ENCODE measurements at places on chromosomes 4 and X.

GRCh38 chrX:148567779-148568178 is 67.4 kb downstream of the AFF2 start:
- DNase-seq = no peak

GRCh38 chrX:129833153-129833990 is 10.3 kb downstream of the ZDHHC9 start:
- DNase-seq = no peak

DNA sequence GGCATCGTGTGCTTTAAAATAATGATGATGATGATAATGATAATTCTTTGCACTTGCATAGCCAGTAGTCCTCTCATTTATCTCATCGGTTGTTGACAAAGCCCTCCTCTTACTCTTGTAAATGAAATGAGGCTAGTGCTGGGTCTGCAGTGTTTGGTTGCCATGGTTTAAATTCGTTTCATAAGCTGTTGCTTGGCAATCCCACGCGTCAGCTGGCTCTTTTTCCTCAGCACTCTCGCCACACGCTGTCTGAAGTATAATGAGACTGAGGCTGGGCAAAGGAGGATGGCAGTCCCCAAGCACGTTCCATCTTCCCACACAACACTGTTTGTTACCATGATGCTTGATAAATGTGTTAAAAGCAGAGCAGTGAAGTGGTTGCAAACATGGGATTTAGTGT is 15.5 kb downstream of the PAGE4 start:
- no peak for DNase-seq

GRCh38 chr4:81565142-81565870 is 93.6 kb upstream of the RASGEF1B start:
- no peak for DNase-seq

DNA sequence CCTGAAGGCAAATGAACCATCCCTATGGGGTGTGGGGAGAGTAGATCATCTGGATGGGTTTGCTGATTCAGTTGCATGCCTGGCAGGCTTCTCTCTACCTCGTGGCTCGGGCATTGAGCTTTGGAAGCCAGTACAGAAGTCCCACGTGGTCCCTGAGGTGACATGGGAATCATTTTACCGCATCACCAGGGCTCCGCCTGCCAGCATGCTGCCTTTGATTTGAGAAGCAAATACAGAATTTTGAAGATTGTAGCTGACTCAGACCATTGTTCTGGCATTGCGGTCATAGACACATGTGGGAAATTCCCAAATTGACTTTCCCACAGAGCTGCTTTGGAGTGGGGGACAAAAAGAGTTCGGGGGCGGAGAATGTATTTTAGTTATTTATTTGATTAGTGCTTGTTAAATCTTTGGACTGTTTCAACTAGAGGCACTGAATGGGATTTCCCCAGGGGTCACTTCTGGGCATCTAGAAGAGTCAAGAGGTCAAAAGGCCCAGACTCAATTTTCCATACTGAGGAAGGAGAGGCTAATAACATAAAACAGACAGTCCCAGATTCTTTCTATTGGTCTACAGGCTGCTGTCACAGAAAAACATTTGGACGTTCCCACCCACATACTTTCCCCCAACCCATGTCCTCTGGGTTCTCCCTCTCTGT is 79.3 kb downstream of the NHSL2 start:
- no peak for DNase-seq

DNA sequence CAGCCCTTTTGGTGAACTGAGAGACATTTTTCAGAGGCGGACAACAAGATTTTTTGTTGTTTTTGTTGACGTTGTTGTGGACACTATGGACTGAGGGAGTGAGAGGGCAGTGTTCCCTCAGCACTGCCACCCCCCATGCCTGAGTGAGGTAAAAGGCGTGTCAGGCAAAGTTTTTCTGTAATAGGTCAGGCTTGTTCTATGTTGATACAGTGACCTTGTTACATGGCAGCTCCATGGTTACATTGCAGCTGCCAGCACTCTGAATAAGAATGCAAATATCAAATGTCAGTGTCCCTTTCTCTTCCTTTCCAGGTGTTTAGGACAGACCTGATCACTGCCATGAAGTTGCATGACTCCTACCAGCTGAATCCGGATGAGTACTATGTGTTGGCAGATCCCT is 36.6 kb downstream of the JADE1 start:
- DNase-seq = no peak

- DNase-seq = no peak
Measured at GRCh38 chr4:162874748-162875147, 291.9 kb downstream of the NAF1 start.

DNA sequence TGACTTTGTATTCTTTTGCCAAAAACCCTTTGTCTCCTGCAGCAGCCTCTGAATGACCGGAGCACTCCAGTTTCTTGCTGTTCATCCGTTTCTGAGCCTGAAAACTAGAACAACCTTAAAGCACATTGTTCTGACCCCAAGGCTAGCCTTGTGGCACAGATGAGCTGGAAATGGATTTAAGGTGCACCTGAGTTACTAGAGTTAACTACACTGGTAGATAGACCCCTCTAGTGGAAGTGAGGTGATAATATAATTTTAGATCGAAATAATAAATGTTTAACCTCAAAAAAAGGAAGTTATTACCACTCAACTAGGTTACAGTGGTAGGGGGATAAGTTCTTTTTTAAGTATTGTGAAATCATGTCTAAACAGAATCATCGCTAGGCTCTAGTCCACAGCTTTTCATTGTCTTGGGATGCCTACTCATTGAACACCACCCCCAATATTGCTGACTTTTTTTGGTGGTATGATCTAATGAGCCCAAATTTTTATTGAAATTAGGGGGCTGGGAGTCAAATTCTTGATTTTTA is 2.7 kb downstream of the PLS3 start:
- DNase-seq = no peak

DNA sequence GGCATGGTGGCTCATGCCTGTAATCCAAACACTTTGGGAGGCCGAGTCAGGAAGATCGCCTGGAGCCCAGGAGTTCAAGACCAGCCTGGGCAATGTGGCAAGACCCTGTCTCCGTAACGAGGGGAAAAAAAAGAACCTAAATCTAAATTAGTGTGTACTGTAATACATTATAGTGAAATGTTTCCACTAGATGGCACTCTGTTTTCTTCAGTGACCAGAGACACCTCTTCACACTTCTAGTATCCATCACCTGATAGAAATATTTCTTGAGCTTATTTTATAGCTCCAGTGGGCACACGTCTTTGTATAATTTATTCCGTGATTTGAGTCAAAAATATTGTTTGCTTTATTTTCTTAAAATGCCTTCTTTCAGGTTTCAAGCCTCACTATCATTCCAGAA is 600.9 kb upstream of the DIPK2B start:
- no peak for DNase-seq

DNA sequence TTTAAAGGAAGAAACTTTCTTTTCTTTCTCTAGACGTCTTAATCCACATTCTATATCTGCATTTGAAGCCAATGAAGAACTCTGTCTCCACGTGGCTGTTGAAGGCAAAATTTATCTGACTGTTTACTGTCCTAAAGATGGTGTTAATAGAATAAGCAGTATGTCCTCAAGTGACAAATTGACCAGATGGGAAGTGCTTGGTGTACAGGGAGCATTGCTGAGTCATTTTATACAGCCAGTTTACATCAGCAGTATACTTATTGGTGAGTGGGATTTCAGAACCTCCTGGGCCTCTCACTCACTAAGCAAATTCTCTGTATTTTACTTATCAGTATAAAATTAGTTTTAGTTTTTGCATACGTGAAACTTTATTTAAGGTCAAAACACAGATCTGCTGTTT is 33.7 kb downstream of the ADAD1 start:
- DNase-seq = no peak

DNA sequence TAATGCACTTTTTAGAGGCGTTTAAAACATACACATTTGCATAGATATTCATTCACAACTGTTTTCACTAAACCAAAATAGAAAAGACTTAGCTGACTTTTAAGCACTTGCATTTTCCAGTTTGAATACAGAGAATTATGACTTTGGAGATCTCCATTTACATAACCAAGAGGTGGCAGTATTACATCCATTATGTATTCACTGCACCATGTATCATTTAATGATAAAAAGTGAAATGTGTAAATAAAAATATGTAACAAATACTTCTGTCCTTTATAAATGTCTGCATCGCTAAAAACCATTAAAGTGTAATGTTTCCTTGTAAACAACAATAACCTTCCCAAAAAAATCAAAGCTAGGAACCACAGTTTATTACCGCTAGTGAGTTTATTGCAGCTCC is 413.2 kb downstream of the FGF13 start:
- no peak for DNase-seq

GRCh38 chr4:151709587-151709986 is 51.2 kb downstream of the GATB start:
- no peak for DNase-seq

- no peak for DNase-seq
Measured at GRCh38 chr4:85979276-85979675, 380.6 kb downstream of the MAPK10 start.

- DNase-seq = no peak
Measured at GRCh38 chrX:115665122-115665521, 104.1 kb downstream of the PLS3 start.

- DNase-seq = no peak
Measured at GRCh38 chr4:86223472-86223871, 136.4 kb downstream of the MAPK10 start.

DNA sequence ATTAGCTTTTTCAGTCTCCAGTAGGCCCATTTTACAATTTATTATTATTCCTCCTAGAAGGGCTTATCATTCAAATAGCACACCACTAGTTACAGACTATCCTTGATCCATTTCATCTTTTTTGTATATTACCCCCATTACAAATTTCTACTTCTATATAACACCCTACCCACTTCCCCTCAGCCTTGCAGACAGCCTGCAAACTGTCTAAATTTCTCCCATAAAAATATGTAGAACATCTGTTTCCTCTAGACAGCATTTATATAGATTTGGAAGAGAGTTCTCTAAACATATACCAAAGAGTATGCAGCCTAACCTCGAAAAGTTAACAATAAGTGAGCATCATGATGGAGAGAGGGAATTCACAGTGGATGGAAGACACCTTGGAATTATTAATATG is 30.8 kb downstream of the COMMD8 start:
- DNase-seq = no peak

GRCh38 chr4:38138363-38138762 is 178.2 kb downstream of the PTTG2 start:
- no peak for DNase-seq

DNA sequence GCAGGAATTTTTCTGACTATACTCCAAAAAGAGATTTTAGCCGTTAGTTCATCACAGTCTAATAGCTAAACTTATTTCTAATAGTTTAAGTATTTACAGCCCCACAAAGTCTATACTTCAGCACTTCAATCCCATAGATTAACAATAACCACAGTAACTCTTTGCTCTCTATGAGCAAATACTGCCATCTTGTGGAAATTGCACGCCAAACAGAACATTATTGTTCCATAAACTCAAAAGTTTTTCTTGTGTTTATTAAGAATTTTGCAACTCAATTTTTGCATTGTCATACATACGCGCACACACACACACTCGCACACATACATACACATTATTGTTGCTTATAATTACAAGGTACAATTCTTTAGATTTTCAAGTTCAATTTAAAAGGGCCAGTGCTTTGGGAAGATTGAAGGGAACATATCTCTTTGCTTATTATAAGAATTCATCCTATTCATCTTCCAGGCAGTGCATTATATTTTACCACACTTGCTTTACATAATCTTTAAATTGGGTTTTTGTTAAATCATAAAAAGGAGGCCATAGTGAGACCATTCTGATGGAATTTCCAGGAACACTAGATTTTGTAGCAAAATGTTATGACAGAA is 63.8 kb upstream of the ATOH1 start:
- no peak for DNase-seq

DNA sequence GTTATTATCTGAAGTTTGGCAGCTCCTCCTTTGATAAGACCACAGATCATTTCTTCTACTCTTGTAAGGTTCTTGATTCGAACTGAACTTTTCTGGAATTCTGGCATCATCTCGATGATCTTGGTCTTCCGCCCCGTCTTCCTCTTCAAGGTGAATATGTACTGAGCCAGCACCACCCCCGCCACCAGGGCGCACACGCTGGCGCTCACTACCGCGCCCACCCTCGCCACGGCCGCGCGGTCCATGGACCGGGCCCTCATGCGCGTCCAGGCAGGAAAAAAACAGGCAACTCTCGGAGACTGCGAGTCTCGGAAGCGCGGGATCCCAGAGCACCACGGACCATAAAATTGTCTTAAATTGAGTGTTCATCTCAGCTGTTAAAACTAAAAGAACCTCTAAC is 458.4 kb upstream of the NDST3 start:
- DNase-seq = no peak

DNA sequence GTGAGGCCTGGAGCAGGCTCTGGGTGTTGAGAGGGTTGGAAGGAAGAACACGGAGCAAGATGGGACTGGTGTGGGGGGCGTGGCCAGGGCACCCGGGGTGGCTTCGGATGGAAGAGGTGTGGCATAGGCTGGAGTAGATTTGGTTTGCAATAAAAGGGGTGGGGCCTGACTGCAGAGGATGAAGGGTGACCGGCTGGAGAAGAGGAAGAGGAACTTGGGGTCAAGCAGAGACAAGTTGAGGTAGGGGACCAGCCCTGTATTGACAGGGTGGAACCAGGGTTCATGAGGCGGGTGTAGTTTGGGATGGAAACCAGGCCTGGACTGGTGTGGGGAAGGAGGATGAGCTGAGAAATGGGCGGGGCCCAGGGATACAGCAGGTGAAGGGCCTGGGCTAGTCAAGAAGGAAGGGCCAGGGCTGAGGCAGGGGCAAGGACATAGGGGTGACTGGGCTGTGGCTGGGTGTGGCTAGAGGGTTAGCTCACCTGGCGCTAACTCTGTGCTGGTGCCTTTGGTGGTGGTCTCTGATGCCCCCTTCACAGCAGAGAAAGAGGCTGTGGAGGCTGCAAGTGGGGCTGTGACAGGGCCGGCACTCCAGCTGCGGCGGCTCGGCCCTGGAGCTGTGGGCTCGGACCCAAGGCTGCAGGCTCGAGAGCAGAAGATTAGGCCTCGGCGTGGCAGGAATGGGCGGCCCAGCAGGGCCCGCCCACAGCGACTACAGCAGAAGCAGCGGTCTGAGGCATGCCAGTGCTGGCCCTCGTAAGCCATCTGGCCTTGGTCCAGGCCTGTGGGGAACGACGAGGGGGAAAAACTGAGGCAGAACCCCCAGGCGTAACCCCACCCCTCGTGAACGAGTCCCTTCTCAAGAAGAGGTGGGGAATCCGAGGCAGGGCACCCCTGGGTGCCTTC is 5.0 kb downstream of the PLP2 start:
- no peak for DNase-seq

- DNase-seq = no peak
Measured at GRCh38 chr4:128604840-128605239, 204.7 kb upstream of the JADE1 start.

DNA sequence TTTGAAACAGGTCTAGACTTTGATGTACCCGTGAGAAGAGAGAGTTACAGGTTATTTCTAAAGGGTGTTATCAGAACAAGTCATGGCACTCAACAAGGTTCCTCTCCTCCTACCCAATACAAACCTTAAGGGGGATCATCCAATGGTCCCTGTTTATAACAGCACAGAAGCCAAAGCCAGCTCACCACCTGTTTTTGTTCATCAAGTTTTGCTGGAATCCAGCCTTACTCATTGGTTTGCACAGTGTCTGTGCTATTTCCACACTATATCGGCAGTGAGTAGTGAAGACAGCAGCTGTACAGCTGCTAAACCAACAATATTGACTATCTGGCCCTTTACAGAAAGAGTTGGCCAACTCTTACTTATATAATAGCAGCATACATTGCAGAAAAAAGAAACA is 262.1 kb upstream of the STS start:
- DNase-seq = no peak

Data from stimulated activated CD8-positive, alpha-beta memory T cell treated with anti-CD3 and anti-CD28 coated beads, Interleukin-15, amount 100 ng/mL, for 24 hours (primary cell).